Ascending aorta (tissue), 2 donors: ENCODE measurements at places on chromosomes 3 and 15.

- DNase-seq: no peak
Measured at GRCh38 chr3:11591391-11592282, 52.1 kb downstream of the VGLL4 start.

- no peak for DNase-seq
Measured at GRCh38 chr3:131216801-131217200, 164.8 kb upstream of the NUDT16 start.

DNA sequence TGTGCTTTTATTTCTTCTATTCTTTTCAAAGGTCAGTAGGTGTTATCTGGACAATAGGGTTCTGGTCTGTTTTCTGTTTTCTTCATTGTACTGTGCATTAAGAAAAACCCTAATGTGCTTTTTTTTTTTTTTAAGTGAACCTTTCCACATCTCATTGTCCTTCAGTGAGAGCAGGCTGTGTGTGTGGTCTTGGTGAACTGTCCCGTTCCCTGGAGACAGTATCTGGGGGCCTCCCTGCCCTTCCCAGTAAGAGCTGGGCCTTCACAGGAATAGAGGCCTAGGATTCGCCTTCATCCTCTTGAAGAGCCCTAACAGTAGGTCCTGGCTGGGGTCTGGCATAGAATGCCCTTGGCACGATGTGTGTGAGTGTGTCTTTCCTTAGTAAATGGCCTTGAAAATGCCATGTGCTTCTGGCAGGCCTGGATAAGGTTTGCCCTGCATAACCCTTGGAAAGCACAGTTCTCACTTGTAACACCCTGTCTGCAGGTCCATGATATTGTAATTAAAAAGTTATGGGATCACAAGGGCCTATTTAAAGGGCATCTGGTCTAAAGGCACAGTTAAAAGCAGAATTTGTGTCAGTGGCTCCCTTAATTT, 81.2 kb downstream of the IGF1R start:
- no peak for DNase-seq

- no peak for DNase-seq
Measured at GRCh38 chr15:72783004-72783639, 436 bp downstream of the ADPGK start.

DNA sequence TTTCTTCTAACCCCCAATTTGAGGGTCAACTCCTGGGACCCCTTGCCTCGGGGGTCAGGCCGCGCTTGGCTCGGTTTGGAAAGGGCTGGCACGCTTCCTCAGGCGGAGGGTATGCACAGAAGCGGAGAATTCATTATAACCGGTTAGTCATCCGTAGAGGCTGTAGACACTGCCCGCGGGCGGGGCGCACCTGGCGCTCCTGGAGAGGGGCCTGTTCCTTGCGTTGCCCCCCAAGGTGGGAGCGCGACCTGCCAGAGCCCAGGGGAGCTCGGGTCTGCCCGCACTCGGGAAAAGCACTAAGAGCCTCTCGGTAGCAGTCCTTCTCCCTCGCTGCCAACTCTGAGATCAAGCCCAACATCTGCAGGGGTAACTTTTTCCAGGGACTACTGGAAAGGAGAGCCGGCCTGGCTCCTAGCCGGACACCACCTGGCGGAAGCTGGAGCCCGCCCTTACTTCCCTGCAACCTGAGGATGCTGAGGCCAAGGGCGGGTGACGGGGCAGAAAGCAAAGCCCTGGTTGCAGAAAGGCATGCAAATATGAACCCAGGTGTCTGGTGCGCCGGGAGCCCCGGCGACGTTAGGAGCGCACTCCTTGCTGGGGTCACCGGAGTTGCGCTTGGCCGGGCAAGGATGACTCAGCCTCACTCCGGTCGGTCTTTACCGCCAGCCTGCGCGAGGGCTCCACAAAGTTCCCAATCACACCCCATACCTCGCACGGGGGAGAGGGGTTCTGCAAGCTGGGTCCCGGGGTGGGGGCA, 1.5 kb upstream of the CACNA2D3 start:
- no peak for DNase-seq

GRCh38 chr3:79808515-79808914, 40.7 kb upstream of the ROBO1 start:
- no peak for DNase-seq

GRCh38 chr3:10116138-10116460, 624 bp downstream of the BRK1 start:
- DNase-seq: no peak

DNA sequence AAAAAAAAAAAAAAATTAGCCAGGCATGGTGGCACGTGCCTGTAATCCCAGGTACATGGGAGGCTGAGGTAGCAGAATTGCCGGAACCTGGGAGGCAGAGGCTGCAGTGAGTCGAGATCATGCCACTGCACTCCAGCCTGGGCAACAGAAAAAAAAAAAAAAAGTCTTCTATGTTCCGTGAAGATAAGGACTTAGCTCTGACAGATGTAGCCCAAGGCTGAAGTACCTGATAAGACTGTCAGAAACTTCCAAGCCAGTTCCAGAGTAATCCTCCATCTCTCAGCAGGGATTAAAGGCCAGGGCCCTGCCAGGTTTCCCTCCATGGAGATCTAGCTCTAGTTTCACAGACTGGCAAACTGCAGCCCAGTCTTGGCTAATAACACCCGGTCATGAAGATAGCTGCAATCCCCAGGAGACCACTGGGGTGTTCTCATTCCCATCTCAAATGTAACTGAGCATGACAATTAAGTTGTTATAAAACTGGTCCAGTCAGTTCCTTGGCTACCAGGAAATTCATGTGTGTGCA, 8.5 kb downstream of the CDCP1 start:
- DNase-seq: no peak

GRCh38 chr15:98653686-98654085, 5.3 kb downstream of the IGF1R start:
- DNase-seq: no peak

DNA sequence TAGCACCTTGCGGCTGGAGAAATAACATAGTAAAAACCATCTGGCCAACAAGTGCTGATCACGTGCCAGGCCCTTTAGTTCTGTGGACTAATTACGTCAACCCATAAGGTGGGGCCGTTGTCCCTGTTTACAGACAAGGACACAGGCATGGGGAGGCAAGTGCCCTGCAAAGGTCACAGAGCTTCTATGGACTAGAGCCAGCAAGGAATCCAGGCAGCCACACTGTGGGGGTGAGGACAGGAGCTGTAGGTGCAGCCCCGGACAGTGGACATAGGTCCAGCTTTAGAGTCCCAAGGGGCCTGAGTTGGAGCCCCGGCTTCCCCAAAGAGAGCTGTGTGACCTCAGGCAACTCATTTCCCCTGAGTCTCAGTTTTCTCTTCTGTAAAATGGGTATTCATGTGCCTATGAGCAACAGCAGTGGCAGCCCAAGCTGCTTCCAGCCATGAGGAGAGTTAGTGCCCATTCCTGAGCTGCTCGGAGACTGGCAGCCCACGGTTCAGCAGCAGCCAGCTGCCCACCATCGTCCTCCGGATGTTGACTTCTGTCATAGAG, 13.9 kb downstream of the CHST13 start:
- DNase-seq: no peak

GRCh38 chr3:86921971-86922680, 68.8 kb downstream of the VGLL3 start:
- no peak for DNase-seq

- DNase-seq: no peak
Measured at GRCh38 chr3:149579838-149580542, 77.8 kb downstream of the WWTR1 start.

GRCh38 chr15:44125879-44126278, 69.2 kb downstream of the FRMD5 start:
- no peak for DNase-seq

DNA sequence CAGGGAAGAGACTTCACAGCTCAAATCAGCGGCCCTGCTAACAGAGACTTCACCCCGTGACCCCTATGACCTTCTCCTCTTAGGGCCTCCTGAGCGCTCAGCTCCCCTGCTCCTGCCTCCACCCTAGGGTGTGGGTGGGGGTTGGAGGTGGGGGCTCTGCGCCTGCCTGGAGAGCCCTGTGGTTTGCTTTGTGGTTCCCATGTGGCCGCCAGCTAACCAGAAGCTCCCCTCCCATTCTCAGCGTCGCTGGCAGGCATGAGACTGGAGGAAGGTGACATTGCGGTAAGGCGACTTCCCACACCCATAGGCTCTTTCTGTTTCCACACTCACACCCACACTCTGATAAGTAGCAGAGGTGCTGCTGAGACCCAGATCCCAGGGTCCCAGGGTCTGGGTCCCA, 27.6 kb downstream of the XYLB start:
- DNase-seq: peak; percentile 46

DNA sequence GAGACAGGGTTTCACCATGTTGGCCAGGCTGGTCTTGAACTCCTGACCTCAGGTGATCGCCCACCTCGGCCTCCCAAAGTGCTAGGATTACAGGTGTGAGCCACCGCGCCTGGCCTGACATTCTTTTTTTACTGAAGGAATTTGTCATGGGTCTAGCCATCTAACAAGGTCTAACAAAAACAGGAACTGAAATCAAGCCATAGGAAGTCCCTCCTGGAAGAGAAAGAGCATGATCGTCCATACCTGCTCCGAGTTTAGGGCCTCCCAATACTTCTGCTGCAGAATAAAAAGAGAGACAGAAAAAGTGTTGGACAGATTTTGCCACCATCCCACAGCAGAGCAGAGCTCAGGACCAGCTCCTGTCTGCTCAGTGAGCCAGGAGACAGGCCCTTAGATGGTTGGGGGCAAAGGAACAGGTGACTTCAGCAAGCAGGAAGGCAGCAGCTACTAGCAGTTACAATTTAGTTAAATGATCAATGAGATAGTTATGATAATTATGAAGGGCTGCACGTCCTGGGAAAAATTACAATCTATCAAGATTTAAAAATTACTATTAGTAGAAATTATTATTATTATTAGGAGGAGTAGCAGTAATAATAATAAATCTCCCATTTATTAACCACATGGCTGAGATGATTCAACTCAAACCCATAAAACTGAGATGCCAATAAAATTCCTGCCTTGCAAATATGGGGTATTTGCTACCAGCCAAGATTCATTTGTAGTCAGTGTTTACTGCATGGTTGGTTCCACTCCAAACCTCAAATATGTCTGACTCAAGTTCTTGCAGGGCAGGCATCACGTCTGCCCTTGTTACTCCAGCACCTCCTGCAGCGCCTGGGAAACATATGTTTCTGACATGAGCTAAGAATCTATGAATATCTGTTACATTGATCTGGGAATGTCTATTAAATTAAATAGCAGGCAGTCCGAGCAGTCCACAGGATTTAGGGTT, 40.1 kb downstream of the TMEM44 start:
- DNase-seq: peak; percentile 83

GRCh38 chr15:64355348-64355943, 527 bp downstream of the CSNK1G1 start:
- no peak for DNase-seq

DNA sequence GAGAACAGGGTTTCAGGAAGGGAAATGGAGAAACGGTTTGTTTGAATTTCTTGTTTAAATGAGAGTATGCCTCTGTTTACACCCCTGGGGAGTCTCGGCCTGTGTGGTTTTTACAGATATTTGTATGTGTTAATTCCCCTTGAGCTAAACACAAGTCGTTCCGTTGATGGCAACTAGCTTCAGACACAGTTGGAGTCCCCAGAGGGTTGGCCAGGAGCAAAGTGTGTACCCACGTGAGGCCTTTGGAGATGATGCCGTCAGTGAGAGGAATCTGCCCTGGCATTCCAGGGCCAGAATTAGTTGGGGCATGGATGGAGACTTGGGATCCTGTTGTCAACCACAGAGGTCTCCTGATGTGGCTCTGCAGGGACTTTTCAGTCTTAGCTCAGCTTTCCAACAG, 44.0 kb downstream of the CEMIP start:
- no peak for DNase-seq

DNA sequence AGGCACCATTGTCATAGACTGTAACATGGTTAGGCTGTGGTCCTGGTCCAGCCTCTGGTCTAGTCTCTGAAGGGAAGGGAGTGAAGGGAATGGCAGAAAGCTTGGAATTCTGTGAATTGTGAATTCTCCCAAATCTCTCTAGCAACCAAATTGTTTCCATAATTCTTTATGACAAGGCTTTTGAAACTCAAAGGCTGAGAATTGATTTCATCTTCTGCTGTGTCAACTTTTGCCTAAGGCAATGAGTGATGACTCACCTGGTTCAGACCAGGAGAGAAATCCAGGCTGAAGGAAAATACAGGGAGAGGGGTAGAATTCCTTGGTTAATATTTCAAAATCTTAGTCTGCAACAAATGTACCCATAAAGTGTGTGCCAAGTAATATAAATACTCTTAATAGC, 82.6 kb upstream of the ADPGK start:
- DNase-seq: no peak

- no peak for DNase-seq
Measured at GRCh38 chr3:9205345-9206143, 43.9 kb downstream of the SRGAP3 start.

DNA sequence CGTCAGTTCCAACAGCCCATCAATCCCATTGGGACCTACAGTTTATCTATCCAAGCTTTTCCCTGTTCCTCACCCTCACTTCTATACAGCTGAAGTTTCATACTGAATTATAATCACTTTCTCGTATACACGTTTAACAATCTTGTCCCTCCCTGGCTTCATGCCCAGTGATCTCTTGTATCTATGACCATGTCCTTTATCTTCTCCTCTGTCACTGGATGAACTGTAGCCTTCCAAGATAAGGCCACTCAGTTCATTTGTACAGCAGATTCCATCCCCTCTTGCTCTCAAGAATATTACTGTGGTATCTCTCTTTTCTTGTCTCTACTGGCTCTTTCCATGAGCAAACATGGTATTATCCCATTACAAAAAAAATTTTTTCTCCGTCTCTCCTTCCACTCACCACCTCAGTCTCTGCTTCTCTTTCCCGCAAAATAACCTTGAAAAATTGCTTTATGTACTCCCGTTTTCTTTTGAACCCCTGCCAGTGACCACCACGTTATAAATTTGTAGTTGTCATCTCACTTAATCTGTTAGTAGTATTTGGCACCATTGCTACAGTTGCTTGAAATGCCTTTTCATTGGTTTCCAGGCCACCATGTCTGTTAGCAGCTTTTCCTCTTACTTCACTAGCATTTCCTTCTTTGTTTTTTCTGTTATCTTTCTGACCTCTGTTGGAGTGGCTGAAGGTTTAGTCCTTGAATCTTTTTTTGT, 9.4 kb downstream of the CTNNB1 start:
- no peak for DNase-seq

- DNase-seq: no peak
Measured at GRCh38 chr15:81914734-81915256, 131.0 kb downstream of the MEX3B start.

DNA sequence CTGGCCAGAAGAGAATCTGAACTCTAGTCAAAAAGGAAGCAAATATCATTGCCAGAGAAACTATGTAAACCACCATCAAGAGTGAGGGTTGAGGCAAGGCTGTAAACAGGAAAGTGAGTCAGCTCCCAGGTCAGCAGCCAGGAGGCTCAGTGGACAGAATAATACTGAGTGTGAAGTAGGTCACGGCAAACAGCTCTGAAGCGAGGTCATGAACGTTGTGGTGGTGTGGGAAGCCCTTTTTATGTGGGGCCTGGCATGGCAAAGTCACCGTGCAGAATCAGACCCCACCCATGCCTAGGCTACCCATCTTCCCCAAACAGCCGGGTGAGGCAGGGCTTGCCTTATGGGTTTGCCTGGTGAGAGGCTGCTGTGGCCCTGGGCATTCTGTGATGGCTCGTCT, 43.9 kb downstream of the THBS1 start:
- peak; percentile 26 for DNase-seq

GRCh38 chr3:445960-446359, 249.4 kb downstream of the CHL1 start:
- DNase-seq: no peak

GRCh38 chr3:42591811-42592210, 1.2 kb downstream of the SS18L2 start:
- DNase-seq: no peak
